ENCODE measurements at places on chromosomes 2 and 18.

- no peak for DNase-seq
These were observed 30.5 kb downstream of the LRP1B start for GRCh38 chr2:142100139-142100873.

DNA sequence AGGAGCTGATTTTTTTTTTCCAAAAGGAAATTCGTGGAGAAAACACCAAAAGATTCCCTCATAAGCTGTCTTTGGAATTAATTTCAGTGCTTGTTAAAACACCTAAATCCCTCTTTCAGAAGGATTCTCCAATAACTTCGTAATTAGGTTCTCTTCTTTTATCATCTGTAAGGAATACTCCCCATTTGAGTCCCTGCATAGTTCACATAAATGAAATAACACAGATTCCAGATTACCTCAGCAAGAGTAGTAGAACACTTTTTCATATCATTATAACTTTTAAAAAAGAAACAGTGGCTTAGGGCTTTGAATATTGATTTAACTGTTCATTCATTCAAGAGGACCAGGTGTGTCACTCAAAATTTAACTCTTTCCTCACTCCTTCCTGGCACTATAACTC, 55.5 kb downstream of the ARHGAP28 start:
- DNase-seq, result no peak

- DNase-seq, result no peak
These were observed 57.2 kb upstream of the RTN4 start for GRCh38 chr2:55107436-55107835.

GRCh38 chr18:12293831-12294230, 14.2 kb upstream of the TUBB6 start:
- DNase-seq, result no peak

- no peak for DNase-seq
These were observed 1.6 kb downstream of the INHBB start for GRCh38 chr2:120347396-120348060.

GRCh38 chr2:167851876-167852275, 395.5 kb downstream of the STK39 start:
- DNase-seq, result no peak

DNA sequence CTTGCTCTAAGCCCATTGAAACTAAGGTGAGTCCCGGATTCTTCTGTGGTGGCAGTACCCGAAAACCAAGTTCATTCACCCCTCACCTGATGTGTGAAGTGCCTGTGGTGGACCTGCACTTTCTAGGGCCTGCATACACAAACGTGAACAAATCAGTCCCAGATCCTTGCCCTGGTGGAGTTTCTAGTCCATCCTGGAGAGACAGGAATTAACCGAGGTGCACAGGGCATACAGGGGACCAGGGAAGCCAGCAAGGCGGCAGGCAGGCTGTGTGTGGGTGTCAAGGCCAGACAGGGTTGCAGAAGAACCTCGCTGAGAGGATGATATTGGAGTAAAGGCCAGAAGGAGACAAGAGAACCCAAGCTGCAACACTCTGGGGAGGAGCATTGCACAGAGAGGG, 106.1 kb downstream of the SMIM21 start:
- DNase-seq, result no peak

DNA sequence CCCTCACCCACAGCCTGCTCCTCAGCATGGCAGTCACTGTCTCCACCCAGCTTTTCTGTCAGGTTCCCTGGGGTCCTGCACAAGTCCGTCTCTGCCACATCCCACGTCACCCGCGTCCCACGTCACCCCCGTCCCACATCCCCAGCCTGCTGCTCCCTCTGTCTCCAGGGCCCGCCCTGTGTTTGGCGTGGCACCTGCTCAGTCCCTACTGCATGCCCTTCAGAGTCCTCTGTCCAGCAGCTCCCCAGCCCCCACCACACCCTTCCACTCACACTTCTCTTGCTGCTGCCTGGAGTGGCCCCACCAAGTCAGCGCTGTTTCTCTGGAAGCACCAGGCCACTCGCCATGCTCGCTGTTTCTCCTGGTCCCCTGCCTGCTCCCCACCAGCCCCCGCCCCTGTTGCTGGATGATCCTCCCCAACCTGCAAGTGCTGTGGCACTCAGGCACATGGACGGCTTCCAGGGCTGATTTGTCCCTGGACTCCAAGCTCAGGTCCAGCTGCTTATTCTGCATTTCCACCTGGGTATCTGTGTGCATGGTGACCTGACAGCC, 18.8 kb downstream of the ATG4B start:
- DNase-seq, result no peak

DNA sequence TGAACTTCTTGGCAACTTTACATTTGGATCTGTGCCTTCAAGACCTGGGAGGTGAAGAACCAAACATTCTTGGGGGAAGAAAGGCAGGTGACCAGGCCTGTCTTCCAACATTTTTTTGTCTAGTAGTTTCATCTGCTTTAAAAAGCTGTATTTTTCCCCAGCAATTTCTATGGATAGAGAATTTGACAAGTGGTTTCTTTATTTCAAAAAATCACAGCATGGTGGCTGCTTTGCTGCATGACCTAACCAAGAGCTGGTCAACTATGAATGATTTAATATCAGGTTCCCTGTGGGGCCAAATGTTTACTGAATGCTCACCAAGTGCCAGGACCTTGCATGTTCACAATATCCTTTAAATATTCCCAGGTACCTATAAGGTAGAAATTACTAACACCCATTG, 19.1 kb downstream of the LRP2 start:
- DNase-seq, result no peak

GRCh38 chr18:79388043-79388442, 7.7 kb upstream of the NFATC1 start:
- no peak for DNase-seq

- no peak for DNase-seq
These were observed 1.0 kb downstream of the CD8A start for GRCh38 chr2:86789687-86790133.

GRCh38 chr2:24588294-24588693, 97.2 kb downstream of the NCOA1 start:
- no peak for DNase-seq

DNA sequence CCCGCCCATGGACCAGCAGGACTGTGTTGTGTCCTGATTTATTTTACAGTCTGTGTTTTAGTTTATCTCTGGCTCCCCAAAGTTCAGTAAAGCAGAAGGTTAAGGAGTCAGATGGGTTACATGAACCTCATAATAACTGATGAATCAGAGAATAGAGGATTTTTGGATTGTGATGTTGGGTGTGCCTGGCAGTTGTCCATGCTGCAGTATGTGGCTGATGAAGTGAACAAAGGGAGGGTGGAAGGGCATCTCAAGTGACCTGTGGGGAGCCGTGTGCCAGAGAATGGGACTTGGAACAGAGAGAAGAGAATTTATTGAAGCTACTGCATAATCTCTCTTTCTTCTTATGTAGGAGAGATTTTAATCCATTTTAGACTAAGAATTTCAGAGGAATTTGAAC, 145.5 kb downstream of the MAP4K4 start:
- no peak for DNase-seq
